ENCODE measurements at places on chromosomes 2 and 18.

DNA sequence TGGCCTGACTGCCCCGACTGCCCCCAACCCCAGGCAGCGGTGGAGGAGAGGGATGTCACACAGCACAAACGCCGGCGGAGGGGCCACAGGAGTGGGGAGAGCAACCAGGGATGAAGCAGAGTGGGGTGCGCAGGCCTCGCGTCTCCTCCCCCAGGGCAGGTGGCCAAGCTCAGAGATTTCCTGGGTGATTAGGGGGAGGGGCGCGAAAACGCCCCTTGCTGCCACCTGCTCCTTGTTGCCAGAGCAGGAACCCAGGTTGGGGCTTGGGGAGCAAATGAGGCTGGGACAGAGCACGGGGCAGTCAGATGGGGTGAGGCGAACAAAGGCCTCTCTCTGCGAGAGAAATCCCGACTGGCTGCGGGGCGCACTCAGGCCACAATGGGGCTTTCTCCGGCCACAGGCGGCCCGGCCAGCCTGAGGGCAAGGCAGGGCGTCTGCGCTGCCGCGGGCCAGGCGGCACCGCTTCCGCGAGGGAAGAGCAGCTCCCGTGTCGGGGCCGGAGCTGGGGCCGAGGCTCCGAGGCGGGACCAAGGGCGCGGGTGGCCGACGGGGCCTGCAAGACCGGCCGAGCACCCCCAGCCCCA lies 11.5 kb downstream of the TEX44 start:
- DNase-seq, result peak; percentile 42

DNA sequence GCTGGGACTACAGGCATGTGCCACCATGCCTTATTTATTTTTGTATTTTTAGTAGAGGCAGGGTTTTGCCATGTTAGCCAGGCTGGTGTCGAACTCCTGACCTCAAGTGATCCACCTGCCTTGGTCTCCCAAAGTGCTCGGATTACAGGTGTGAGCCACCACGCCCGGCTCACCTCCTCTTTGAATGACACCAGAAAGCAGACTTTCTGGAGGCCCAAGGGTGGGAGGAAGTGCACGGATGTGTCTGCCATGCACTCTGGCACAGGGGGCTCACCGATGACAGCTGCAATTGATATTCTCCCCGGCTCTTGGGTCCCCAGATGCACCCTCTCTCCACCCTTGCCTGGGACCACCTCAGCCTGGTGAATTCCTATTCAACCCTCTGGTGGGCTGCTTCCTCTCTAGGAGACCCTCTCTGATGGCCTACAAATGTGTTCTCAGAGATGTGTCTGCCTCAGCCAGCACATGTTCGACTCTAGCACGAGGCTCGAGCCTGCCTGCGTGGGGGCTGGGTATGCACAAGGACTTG lies 87.3 kb downstream of the SEPTIN10 start:
- DNase-seq, result no peak

- no peak for DNase-seq
Measured at GRCh38 chr2:113685471-113685870, 58.4 kb downstream of the RABL2A start.

- DNase-seq, result no peak
Measured at GRCh38 chr2:83017366-83018090, 1441.6 kb downstream of the SUCLG1 start.

GRCh38 chr18:25029802-25030201 lies 322.2 kb downstream of the ZNF521 start:
- DNase-seq, result no peak

DNA sequence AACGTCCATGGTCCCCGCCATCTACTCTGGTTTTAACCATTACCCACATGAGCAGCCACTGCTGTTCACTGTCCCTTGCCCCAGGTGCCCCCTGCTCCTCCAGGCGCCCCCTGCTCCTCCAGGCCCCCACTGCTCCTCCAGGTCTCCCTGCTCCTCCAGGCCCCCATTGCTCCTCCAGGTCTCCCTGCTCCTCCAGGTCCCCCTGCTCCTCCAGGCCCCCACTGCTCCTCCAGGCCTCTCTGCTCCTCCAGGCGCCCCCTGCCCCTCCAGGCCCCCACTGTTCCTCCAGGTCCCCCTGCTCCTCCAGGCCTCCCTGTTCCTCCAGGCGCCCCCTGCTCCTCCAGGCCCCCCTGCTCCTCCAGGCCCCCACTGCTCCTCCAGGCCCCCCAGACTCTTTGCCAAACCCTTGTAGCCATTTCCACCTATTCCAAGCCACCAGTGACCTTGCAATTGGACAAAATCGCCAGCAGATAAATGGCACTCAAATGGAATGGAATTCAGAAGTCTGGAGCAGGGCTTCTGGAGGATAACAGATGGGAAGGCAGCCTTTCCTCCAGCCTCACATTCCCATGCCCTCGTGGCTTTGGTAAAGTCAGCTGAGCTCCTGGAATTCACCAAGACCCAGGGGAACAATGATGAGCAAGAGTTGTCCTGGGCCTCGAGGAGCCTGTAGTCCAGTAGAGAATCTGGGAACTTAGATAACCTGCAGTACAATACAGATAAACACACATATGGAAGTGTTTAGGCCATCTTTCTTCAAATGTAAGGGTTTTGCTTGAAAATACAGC lies 13.3 kb upstream of the RPL31 start:
- DNase-seq, result no peak

GRCh38 chr2:38547791-38548190 lies 54.9 kb downstream of the HNRNPLL start:
- DNase-seq, result no peak

- no peak for DNase-seq
Measured at GRCh38 chr18:39039813-39040212, 1474.2 kb upstream of the CELF4 start.

- no peak for DNase-seq
Measured at GRCh38 chr18:78123144-78123909, 856.3 kb upstream of the SALL3 start.

DNA sequence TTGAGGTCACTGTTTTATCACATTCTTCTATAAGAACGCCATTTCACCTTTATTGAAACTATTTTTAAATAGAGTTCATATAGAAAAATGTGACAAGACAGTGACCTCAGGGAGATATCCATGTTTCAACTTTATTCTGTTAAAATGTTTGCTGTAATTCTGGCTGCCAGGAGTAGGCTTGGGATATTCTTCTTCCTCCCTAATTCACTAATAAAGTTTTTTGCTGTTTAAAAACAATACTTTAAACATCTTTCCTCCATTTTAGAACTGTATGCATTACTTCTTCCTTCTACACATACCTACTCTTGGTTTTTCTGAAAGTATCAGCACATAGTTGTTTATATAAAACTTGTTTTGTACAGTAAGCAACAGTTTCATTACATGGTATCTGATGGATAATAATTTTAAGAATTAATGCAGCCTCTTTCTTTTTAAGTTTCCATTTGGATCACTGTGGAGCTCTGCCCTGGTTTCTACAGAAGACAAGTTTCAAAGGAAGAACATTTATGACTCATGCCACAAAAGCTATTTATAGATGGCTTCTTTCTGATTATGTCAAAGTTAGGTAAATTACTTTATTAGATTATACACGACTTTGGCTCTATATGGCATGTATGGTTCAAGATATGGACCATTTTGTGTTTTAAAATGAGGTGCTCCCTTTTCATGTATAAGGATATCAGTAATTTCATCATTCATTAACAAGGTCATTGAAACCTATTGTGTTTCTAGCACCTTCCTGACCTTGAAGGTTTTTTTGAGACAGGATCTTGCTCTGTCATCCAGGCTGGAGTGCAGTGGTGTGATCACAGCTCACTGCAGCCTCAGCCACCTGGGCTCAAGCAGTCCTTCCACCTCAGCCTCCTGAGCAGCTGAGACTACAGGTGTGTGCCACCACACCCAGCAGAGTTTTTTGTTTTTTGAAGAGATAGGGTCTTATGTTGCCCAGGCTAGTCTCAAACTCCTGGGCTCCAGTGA lies 7.2 kb downstream of the CPSF3 start:
- no peak for DNase-seq

DNA sequence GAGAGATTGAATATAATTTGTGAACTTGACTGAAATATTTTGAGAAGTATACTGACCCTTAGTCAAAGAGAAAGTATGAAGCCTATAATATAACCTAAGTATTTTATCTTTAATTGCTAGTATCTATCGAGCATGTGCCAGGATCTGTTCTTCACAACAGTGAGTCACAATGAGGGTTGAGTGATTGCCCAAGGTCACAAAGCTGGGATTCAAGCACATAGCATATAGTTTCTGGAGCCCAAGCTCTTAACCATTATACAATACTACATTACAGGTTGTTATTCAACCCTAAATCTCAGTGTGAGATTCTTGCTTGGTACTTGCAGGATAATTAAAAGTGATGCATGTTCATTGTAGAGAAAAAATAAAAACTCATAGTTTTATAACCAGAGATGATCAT lies 97.2 kb downstream of the RAB3GAP1 start:
- DNase-seq, result no peak

DNA sequence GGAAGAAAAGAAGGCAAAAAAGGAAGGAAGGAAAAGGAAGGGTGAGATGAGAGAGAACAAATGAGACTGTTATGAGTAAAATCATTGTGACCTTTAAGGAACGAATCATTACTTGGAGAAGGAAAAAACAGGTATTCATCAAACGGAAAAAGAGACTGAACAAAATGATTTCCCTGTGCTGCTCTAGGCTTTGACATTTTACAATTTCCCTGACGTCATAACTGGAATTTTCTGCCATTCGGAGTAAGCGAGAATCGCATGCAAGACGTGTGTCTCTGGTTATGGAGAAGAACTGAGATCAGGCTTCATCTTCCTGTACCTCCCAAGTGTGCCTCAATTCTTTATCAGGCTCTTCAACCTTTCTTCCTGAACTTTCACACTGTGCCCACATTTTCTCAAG lies 534.7 kb upstream of the KLHL29 start:
- no peak for DNase-seq

- no peak for DNase-seq
Measured at GRCh38 chr2:228374741-228375140, 193.3 kb upstream of the SPHKAP start.

DNA sequence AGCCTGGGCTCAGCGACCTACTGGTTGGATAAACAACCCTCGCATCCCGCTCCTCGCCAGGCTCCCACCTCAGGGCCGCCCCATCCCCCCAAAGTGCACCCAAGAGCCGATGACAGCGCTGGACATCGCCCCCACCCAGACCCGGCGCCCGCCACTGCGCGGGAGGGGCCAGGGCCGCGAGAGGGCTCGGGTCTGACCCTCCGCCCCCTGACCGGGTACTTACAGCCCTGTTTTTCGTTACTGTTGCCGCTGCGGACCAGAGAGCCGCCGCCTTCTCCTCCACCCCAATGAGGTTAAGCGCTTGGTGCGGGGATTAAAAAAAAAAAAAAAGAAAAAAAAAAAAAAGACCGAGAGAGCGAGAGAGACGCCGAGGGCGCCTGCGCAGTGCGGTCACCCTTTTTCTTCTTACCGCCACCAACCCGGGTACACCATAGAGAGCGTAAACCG lies at the start of gene CLASP1:
Gene CLASP1 (minus strand): TSS at position 314 of the 447 bp plus-strand sequence. CDS start 43,567 bp downstream, outside the sequence.
- no peak for DNase-seq

DNA sequence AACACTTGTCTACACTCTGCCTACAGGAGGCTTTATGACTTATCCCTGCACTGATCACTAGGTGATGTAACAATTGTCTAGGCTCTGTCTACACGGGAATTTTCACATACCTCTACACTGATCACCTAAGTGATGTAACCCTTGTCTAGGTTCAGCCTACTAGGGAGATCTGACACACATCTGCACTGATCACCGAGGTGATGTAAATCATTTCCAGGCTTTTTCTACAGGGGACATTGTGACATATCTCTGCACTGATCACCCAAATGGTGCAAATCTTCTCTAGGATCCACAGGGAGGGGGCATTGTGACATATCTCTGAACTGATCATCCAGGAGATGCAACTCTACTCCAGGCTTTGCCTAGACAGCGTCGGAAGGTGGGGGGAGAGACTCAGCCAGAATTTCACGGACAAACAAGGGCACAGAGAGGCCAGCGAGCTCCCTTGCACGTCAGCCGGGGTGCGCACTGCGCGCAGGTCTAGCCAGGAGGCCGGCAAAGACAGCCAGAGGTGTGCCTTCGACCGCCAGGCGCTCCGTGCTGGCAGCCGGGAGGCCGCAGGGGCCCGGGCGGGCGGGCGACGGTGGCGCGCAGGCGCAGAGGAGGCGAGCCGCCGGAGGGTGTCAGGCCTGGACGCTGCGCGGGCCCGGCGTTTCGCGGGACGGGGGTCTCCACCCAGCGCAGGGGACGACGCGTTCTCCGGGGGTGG lies 46.9 kb upstream of the USP14 start:
- DNase-seq, result peak; percentile 47

DNA sequence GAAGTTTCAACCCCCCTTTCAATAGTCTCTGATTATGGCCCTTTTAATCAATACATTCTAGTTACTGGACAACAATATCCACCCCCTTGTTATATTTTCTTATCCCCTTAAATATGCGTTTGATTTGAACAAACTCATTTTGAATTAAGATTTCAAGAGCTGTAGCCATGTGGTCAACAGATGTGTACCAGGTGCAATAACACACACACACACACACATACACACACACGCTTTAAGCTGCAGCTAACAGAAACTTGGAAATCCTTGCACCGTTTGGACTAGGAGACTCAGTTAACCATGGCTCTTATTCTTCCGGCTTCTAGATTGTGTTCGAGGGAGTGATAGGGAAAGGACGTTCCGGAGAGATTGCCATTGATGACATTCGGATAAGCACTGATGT lies 82.8 kb downstream of the NRP2 start:
- no peak for DNase-seq

DNA sequence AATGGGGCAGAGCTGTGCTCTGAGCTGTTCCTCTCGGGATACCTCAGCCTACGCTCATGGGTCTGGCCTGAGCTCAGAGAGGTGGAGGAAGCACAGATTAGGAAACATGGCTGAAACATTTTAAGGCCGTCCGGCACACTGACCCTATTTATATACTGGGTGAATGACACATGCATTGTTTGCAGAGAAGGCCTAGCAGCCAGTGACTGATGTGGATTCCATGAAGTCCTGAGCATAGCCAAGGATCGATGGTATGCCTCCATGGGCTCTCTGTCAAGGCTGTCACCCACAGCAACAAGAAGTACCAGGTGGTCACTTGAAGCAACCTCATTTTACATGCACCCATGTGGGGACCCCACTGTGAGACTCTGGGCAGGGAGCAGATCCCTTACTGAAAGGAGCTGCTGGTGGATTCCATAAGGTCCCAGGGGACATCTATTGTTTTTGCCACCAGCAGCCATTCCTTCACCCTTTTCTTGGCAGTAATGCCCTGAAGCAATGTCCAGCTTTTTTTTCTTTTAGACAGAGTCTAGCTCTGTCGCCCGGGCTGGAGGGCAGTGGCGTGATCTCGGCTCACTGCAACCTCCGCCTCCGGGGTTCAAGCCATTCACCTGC lies 8.4 kb downstream of the PTMA start:
- no peak for DNase-seq

- peak; percentile 65 for DNase-seq
Measured at GRCh38 chr18:24009651-24010333, 4.8 kb upstream of the TTC39C start.

Measured in stimulated activated naive B cell treated with anti-CD40 and anti-IgM and Interleukin-4, amounts not matched to agents 10 μg/mL and 1 μg/mL and 100 μg/mL, for 72 hours (primary cell).